ENCODE measurements at places on chromosomes 11 and 22.

GRCh38 chr11:112016765-112017376, 8.3 kb upstream of the DLAT start:
- peak; percentile 16 for DNase-seq

GRCh38 chr22:36027579-36027934, 1.1 kb downstream of the RBFOX2 start:
- peak; percentile 47 for DNase-seq

GRCh38 chr11:80477178-80477577, 1036.3 kb upstream of the TENM4 start:
- no peak for DNase-seq

DNA sequence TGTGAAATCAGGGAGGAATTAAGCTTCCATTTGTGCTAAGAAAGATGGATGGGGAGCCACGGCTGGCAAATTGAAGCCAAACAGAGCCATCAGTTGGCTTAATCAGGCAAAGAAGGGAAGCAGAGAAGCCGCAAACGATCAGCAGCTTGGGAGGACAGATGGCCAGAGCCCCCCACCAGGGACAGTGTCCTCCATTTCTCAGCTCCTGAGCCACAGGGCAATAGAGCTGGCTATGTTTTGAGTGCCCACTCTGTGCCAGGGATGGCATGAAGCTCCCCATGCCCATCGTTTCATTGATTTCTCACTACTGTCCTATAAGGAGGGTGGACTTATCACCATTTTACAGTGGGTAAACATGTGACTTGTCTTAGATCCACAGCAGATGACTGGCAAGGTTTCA, 126.3 kb upstream of the ASPHD2 start:
- DNase-seq, result no peak

GRCh38 chr11:82960779-82961143, 59.2 kb downstream of the DDIAS start:
- no peak for DNase-seq

- no peak for DNase-seq
These were observed 2.5 kb upstream of the CXCR5 start for GRCh38 chr11:118881228-118881627.

DNA sequence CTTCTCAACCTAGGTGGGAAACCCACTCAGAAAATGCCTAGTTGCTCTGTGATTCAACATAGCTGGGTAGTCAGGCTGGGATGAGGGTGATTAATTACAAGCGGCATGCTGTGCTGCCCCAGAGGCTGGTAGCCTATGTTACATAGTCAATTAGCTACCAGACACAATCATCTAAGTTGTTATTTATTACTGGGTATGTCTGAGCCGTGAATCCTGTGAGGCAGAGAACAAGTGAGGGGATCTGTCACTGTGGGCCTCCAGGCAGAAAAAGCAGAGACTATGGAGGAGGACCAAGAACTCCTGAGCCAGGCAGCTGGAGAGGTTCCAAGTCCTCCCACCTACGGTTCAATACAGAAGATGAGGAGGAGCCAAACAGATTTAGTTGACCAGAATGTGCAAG, 186.6 kb upstream of the BDNF start:
- DNase-seq, result peak; percentile 61

DNA sequence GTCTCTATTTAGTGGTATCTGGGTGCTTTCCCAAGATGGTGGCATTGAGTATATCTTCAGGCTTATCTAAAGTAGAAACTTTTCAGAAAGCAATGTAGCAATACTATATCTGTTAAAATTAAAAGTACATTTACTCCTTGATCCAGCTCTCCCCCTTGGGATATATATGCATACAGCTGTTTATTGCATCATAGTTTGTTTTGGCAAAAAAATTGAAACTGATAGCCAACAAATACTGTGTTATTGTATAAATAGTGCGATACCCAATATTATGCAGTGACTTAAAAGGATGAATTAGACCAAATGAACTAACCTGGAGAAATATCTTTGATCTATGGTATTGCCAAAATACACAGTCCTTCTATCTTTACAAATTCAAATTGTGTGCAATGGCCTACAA, 8.4 kb upstream of the OR10A3 start:
- no peak for DNase-seq

- DNase-seq, result no peak
These were observed 93.0 kb downstream of the MPPED1 start for GRCh38 chr22:43504666-43505261.

DNA sequence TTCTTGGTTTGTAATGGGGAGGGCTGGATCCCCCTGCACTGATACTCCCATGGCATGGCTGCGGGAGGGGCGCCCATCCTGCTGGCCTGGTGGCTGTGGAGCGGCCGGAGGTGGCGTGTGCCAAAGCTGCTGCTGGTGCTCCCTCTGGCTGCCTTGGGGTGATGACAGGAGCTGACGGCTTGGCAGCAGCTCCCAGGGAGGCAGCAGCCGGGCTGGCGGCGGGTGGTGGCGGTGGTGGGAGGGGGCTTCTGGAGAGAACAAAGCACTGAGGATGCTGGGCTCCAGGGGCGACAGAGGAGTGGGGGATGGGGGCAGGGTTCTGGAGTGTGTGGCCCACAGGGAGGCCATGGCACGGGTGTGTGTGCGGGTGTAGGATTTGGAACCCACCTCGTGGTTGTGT, 11.4 kb upstream of the MPPED1 start:
- no peak for DNase-seq

DNA sequence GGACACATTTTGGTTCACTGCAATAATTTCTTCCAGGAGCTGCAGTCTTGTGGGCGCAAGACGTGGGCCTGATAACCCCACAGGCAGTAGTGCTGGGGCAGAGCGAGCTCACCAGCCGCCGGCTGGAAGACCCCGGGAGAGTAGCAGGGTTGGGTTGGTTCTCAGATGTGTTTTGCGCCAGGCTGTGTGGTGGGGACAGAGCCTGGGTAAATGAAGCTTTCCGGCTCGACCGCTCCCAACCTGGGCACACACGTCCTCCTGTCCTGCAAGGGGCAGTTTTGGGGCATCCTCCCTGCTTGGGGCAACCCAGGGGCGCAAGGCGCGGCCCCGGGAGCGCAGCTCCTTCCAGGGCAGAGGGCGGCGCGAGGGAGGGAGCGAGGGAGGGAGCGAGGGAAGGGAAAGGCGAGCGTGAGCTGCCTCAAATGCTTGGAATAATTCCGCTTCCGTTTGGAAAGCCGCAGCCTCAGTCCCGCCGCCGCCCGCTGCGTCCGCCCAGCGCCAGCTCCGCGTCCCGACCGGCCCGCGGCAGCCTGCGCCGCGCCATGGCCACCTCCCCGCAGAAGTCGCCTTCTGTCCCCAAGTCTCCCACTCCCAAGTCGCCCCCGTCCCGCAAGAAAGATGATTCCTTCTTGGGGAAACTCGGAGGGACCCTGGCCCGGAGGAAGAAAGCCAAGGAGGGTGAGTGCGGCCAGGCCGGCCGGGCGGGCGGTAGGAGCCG, at the start of gene PARVA:
PARVA (plus strand) TSS at position 466 of the 718 bp plus-strand sequence; CDS start at position 543, 77 bp downstream.
- peak; percentile 85 for DNase-seq

DNA sequence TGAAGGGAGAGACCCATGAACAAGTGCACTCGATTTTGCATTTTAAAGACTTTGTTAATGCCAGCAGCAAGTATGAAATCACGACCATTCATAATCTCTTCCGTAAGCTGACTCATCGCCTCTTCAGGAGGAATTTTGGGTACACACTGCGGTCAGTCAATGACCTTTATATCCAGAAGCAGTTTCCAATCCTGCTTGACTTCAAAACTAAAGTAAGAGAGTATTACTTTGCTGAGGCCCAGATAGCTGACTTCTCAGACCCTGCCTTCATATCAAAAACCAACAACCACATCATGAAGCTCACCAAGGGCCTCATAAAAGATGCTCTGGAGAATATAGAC, 5.9 kb downstream of the SERPIND1 start:
- DNase-seq, result peak; percentile 3

DNA sequence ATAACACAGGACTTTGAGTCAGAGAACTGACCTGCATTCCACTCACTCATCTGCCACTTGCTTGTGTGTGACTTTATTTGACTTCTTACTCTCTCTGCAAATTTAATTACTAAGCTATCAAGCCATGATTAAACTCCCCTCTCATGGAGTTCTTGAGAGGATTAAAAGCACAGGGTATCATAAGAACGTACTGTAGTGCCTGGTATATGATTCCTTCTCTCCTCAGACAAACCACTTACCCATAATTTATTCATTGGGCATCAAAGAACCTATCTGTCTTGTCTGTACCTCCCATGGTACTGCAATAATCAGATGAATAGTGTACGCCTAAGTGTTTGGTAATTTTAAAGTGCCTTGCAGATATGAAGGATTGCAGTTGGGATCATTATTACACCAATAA, 130.6 kb upstream of the UBASH3B start:
- DNase-seq, result no peak

- DNase-seq, result no peak
These were observed 10.2 kb downstream of the GLB1L2 start for GRCh38 chr11:134341805-134342571.

DNA sequence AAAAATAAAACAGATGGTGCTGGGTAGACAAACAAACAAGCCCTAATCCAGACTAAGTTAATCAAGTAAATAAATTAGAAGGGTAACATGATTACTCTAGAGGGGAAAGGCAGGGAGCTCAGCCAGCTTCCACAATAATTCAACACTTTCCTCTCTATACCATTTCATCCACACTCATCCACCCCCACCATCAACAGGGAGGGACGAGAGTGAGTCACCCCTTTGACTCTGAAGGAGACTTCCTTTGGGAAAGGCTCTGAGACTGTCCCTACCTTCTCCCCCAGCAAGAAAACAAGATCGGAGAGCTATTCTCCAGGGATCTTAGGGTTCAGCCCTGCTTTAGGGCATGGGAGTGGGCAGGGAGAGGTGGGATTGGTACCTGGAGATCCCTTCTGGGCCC, 33.1 kb downstream of the TRIM66 start:
- peak; percentile 72 for DNase-seq

DNA sequence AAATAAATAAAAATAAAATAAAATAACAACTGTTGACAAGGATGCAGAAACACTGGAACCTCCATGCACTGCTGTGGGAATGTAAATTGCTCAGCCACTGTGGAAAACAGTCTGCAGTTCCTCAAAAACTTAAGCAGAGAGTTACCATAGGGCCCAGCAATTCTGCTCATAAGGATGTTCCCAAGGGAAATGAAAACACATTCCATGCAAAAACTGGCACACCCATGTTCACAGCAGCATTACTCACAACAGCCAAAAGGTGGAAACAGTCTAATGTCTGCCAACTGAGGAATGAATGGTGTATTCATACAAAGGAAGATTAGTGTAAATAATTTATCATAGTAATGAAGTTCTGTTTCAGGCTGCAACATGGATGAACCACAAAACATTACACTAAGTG, 3.2 kb upstream of the KRTAP5-10 start:
- no peak for DNase-seq

GRCh38 chr22:21835378-21835777, 32.1 kb downstream of the MAPK1 start:
- DNase-seq, result no peak

GRCh38 chr11:99370549-99371216, 349.9 kb downstream of the CNTN5 start:
- DNase-seq, result peak; percentile 90

GRCh38 chr11:16613512-16614381, 124.7 kb upstream of the C11orf58 start:
- DNase-seq, result peak; percentile 77

- DNase-seq, result no peak
These were observed 358 bp downstream of the OR52H1 start for GRCh38 chr11:5547982-5548381.

DNA sequence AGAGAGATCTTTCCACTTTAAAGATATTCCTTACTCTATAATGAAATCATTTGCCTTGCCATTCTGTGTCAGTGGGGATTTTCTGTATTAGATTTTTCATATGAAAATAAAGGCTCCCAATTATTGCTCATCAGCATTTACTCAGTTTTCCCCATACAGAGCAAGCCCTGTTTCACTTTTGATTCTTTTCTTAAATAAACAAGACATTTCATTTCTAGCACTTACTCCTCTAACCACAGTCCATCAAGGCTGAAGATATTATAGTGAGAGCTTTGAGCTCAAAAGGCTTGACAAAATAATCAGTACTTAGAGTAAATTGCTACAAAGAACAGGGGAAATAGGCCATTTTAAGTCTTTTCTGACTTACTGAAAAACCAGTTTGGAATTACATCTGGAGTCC, 385.1 kb downstream of the LRRC4C start:
- no peak for DNase-seq

DNA sequence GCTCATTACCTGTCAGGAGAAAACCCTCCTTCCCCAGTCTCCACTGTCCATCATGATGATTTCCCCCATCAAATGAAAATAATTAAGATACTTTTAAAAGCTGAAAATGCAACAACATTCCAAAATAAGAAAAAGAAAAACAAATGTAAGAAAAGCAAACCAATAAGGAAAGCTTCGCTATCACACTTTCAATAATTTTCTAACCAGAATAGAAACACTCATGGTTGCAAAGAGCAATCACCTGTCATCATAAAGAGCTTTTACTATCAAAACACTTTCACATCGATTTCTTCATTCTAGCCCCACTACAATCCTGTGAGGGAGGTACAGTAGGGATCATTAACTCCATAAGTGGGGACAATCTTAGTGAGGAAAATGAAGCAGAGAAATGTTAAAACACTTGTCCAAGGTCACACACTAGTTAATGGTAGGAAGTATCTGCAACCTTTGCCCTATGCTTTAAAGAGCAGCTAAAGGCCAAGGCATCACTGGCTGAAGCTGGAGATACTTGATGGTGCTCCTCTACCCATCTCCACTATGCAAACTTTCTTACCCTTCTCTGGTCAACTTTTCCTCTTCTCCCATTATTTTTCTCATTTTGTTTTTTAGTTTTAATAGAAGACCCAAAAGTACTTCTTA, 2.6 kb downstream of the RBM4B start:
- no peak for DNase-seq

- DNase-seq, result peak; percentile 94
These were observed 67.3 kb upstream of the CREB3L1 start for GRCh38 chr11:46210133-46210636.

GRCh38 chr11:74970852-74971395, 17.8 kb upstream of the NEU3 start:
- no peak for DNase-seq

- DNase-seq, result no peak
These were observed 54.9 kb downstream of the LINC01488 start for GRCh38 chr11:69536406-69536805.

- DNase-seq, result no peak
These were observed 162.9 kb upstream of the POU2AF2 start for GRCh38 chr11:111082664-111083063.

GRCh38 chr11:66188580-66188979, 79.9 kb upstream of the RAB1B start:
- DNase-seq, result peak; percentile 74

DNA sequence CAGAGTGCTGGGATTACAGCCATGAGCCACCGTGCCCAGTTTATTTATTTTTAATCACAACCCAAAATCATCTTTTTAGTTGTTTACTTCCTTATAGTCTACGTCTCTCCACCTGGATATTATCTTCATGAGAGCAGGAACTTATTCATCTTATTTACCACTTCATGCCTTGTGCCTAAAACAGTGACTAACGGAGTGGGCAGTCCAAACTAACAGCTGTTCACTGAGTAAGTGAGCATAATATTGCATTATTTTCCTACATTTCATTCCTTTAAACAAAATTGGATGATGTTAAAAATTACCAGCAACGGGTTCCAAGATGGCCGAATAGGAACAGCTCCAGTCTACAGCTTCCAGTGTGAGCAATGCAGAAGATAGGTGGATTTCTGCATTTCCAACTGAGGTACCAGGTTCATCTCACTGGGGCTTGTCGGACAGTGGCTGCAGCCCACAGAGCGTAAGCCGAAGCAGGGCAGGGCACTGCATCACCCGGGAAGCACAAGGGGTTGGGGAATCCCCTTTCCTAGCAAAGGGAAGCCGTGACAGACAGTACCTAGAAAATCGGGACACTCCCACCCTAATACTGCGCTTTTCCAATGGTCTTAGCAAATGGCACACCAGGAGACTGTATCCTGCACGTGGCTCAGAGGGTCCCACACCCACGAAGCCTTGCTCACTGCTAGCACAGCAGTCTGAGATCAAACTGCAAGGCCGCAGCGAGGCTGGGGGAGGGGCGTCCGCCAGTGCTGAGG, 14.1 kb downstream of the TMEM123 start:
- no peak for DNase-seq
